ENCODE measurements at places on chromosomes 2 and 18.

DNA sequence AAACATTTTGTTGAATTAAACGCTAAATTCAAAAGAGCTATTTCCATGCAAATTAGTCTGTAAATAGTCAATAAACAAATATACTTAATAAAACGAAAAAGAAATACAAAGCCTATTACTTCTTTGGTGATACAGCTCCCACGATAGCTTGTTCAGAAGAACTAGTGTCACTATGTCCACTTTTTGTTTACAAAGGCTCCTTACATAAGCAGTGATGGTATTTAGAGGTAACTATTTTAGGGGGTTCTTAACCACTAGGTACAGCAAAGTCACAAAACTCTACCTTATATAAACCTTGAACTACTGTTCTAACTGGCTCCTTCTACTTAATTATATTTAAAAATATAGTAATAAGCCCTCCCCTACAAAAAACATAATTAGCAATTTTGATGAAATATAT is 21.9 kb downstream of the ALS2 start:
- DNase-seq, result no peak

- DNase-seq, result no peak
Observed at GRCh38 chr2:239370876-239371725, 29.7 kb downstream of the HDAC4 start.

GRCh38 chr2:229152674-229153073 is 118.4 kb downstream of the PID1 start:
- no peak for DNase-seq

- peak; percentile 54 for DNase-seq
Observed at GRCh38 chr18:45384137-45384961, 230.9 kb upstream of the SLC14A2 start.

GRCh38 chr2:174759381-174760065 is 4.7 kb downstream of the CHRNA1 start:
- DNase-seq, result no peak

DNA sequence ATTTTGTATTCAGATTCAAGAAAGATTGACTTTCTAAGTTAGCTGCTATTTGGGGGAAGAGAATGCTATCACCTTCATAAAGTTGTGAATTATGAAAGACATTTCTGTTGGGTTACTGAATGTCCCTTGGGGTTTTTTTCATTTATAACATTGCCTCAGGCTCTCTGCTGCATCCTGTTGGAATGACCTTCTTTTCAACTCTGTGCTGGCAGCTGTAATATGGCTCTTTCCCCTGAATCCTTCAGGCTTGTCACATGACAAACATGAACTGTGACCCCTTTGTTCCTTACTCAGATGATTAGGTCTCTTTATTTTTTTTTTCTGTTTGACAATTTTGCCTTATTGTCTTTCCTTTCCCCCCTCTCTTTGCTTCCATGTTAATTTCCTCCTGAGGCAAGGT is 159.8 kb downstream of the TAF4B start:
- DNase-seq, result no peak

DNA sequence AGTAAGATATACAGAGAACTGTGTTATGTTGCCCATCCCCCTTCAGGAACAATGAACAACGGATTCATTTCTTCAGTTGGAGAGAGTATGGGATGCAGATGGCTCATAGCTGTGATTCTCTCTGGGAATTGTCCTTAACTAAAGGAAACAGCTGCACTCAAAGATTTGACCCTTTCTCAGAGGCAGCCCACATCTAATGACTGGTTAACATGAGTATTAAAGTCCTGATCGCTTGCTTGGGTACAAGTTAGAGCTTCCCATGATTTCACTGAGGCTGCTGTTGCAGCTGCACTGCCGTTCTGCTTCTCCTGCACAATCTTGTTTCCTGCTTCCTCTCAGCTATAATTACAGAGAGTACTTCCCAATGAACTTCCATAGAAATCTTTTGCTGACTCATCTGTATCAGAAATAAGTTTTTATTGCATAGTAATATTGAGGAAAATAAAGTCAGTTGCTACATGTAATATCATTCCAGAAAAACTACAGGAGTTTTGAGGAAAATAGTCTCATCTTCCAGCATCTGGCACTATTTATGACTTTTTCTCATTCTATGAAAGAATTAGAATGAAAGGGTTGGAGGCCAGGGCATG is 12.8 kb upstream of the SCN9A start:
- no peak for DNase-seq

DNA sequence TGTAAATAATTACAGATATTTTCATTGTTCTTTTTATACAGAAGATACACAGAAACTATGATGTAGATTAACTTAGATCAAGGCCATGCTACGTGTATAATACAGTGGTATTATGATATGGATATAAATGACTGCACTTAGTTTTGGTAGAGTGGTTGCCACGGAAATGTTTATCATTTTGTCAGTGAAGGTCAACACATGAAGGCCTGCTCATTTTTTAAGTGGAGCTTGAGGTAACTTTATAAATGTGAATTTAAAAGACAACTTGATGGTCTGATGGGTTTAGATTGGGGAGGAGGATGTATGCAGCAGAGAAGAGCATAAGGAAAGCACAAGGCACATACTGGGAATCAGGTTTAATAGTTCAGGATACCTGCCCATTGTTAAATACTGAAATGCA is 14.4 kb upstream of the BBS5 start:
- DNase-seq, result no peak

GRCh38 chr2:189168856-189169499 is 10.6 kb downstream of the COL5A2 start:
- no peak for DNase-seq

- peak; percentile 85 for DNase-seq
Observed at GRCh38 chr2:8633735-8634313, 48.0 kb upstream of the ID2 start.
